ENCODE measurements at places on chromosomes 3 and 15. TPM values are rescaled to one million over a fixed set of nuclear protein-coding genes. Genes with fewer than 3 reads are reported as not detected.
A peak's percentile ranks its signal among the peaks of the same experiment; 100 is the strongest.

- DNase-seq = no peak
Measured at GRCh38 chr3:13411186-13411860, 8.8 kb downstream of the NUP210 start.

GRCh38 chr3:170418422-170419398, at the start of gene CLDN11:
TSS of gene CLDN11 (plus strand) at chr3:170418868. CDS start at chr3:170419067, 199 bp downstream.
- peak; percentile 69 for DNase-seq

DNA sequence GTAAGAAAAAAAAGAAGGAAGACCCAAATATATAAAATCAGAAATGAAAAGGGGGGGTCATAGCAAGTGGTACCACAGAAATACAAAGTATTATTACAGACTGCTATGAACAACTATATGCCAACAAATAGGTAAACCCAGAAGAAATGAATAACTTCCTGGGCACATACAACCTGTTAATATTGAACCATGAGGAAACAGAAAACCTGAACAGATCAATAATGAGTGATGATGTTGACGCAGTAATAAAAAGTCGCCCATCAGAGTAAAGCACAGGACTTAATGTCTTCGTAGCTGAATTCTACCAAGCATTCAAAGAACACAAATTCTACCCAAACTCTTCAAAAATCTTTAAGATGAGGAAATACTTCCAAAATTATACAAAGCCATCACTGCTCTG, 921.6 kb upstream of the SEMA6D start:
- DNase-seq = no peak

DNA sequence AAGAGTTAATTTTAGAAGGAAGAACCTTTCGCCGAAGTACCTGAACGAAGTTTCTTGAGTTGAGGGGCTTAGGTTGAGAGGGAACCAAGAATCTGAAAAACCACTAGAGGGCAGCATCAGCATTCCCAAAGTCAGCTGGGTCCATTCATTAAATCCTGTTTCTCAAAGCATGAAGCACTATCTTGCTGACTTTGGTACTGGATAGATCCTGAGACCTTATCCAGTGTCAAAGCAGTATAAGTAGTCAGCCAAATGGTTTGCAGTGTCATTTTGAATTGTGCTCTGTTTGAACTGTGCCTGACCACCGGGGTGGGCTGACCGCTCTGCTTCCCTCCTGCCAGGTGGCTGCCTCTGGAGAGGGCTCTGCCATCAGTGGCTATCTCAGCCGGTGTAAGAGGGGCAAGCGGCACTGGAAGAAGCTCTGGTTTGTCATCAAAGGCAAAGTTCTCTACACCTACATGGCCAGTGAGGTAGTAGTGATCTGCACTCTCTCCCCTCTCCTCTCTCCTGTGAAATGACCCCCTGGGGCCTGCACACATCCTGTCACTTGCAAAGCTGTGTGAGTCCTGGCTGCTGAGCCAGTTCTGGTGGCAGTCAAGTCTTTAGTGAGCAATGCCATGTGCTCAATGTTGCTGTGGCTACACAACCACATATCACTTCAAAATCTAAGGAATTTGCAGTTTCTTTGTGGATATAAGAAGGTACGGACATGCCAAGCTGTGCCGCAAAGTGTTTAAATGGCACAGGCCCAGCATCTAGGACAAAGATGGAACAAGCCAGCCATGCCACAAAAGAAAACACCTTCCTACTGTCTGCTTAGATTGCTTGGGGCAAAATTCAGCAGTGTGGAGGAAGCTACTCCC, 21.4 kb upstream of the NR2C2 start:
- peak; percentile 83 for DNase-seq

DNA sequence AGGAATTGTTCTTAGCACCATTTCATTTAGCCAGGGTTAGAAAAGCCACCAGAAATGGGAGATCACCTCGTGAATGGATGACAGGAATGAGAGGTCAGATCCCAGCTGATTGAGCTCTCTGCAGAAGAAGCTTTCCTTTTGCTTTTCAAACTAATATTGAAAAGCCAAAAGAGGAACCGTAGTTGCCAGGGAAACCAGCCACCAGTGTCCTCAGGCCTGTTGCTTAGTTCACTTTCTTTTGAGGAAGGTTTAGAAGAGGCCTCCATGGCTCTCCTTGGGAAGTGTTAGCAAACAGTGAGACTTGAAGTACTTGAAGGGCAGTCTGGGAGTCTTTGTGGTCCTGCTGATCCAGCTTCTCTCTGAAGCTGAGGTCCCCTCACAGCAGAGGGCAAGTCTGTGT, 7.4 kb upstream of the CCK start:
- DNase-seq = peak; percentile 21

DNA sequence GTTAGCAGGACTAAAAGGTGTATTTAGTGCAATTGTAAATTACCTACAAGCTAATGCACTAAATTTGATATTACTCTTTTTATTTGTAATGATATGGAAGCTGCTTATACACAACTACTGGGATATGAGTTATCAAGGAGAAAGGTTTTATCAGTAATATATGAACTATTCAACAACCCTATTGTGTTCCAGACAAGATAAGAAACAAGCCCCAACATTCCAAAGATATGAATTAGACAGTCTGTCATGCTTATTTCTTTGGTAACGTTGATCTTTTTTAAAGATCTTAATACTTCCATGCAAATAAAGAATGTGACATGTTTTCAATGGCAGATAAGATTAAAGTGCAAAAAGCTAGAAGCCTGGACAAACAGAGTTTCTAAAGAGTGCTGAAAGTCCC, 314.0 kb upstream of the THBS1 start:
- no peak for DNase-seq

DNA sequence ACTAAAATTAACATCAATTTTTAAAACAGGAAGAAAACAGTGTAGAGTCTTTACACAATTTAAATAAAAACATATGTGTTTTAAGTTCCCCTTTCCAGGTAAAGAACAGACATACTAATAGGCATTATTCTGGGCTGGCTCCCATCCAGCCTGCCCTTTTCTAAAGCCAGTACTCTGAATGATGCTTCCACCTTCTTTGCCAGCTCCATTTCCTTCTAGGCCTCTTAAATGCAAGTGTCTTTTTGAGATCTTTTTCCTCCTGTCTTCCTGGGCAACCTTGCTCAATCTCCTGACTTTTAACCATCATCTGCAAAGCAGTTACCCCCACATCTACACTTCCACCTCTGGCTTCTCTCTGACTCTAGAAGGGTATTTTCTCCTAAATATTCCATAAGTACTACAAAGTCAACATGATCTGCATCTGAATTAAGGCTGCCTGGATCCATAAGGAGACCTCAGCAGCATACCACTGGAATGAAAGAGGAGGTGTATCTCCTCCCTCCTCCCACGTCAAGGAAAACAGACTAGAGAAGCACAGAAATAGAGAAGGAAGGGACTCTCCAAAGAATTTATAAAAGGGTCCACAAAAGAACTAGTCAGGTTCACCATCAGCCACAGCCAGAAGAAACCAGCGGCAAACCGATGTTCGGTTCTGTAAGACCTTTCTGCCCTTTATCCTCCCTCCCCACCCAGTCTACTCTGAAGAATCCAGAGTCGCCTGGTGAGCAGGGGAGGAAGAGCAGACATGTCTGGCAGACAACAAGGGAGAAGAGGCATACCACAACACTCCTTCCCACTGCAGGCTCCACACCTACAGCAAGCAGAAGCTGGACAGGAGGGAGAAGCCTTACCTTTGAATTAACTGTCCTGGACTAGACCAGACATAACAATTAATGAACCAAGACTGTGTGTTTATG, 47.1 kb downstream of the GOLIM4 start:
- no peak for DNase-seq

DNA sequence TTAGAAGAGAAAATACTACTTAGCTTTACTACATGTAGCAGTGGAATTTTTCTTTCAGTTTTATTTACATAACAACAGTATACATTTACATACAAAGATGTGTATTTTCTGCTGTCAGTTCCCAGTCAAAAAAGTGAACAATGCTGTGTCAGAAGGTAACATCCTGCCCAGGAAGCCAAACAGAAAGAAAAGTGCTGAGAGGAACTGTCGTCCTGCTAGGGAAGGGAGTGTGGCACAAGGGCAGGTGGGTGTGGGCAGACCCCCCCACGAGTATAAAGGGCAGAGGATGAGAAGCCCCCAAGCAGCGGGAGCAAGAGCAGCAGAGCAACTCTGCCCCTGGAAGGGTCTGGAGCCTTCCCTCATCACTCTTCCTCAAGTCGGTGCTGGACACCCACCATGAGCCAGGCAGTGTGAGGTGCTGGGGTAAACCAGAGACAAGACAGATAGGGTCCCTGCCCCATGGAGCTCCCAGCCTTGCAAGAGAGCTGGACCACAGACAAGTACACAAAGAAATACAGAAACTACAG, 39.7 kb downstream of the TBC1D2B start:
- no peak for DNase-seq

GRCh38 chr3:39250116-39250747, 29.6 kb downstream of the CX3CR1 start:
- DNase-seq = peak; percentile 24

GRCh38 chr3:3066378-3066777, 43.8 kb downstream of the IL5RA start:
- DNase-seq = no peak

DNA sequence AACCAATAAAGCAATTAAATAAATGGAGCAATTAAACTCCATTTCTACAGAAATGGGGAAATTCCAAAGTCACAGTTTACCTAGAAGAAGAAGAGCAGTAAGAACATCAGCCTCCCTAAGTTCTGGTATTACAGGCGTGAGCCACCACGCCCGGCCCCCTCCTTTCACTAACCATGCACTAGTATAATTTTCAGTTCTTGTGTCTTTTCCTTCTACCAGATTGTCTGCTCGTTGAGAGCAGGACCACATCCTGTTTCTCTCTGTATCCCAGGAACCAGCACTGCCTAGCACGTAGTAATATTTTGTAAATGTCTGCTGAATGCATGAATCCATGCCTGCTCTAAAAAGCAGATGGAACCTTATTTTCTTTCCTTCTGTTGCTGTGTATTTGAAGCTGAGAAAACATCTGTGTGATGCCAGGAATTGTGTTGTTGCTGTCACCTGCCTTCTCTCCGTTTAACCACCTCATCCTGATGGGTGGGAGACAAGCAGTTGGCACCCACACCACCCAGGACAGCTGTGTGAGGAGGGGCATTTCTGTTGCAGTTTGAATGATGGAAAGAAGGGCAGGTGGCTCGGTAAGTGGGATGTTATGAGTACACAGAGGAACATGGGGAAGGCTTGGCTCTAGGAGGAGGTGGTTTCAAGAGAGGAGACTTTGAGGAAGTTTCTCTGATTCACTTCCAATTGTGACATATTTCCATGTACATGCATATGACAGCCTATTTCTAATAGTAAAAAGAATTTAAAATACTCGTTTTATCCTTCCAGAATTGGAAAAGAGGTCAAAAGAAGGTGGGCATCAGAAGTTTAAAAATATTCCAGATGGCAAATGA, 30.1 kb downstream of the PXYLP1 start:
- peak; percentile 33 for DNase-seq

DNA sequence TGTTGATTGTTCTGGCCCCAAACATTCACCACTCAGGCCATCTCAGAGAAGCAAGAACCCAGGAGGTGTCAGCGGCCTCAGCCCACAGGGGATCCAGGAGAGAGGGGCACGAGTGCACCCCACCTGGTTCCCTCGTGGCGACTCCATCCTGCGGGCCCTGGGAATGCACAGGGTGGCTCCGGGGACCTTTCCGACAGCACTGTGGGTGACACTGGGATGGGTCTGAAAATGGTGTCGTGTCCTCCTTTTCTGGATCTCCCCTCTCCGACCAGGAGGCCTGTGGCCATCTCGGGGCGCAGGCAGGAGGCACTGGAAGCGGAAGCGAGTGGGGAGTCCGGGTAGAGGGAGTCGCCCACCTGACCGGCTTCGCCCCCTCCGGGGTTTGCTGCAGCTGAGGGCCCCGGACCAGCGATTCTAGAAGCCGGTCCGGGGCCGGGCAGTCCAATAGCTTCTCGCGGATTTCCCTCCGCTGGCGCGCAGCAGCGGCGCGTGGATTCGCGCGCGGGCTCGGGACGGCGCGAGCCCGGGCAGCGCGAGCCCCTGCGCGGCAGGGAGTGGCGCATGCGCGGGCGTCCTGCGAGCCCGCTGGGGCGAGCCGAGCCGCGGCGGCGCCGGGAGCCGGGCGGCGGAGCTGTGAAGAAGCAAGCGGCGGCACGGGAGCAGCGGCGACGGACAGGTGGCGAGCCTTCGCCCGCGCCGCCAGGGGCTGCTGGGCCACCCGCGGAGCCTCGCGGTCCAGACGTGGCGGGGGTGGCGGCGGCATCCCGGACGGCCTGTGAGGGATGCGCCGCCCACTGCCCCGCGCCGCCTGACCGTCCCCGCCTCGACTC, at the start of gene DOCK3:
DOCK3 (plus strand) TSS at position 579 of the 830 bp plus-strand sequence. CDS start 337 bp downstream, outside the sequence.
- DNase-seq = peak; percentile 61

DNA sequence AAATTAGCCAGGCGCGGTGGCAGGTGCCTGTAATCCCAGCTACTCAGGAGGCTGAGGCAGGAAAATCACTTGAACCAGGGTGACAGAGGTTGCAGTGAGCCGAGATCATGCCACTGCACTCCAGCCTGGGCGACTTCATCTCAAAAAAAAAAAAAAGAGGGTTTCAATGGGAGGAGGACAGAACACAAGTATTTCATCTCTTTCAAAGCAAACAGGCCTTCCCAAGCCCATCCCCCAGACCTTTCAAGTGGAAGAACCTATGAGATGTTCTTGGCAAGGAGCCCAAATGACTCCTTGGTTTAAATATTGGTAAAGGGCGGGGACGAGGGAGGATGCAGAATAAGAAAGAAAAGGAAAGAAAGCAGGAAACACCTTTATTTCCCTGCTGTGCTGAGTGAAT, 62.2 kb upstream of the MCF2L2 start:
- DNase-seq = peak; percentile 43

- DNase-seq = no peak
Measured at GRCh38 chr3:4570840-4571621, 77.9 kb downstream of the ITPR1 start.

- peak; percentile 85 for DNase-seq
Measured at GRCh38 chr3:108477511-108478147, 32.8 kb downstream of the MYH15 start.

DNA sequence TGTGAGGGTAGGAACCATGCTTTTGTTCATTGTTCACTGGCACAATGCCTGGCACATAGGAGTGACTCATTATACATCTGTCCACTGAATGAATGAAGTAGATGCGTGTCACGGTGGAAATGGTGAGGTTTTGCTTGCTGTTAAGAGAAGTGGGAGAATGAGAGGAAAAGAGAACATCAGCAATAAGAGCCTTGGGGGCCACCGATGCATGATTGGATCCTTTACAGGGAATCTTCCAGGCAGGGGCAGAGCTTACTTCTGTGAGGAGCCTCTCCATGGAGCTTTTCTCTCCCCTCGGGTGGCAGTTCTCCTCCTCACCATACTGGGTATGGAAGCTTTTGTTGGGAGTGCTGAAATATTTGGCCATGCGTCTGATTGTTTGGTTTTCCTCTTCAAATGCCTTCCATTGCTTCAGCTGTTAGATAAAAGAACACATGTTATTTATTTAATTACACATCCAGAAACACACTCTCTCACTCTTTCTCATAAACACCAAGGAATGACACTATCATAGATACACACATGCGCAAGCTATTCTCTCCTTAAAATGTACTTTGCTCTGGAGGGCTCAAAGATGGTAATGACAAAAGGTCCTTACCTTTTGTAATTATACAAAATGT, 78.9 kb upstream of the GSK3B start:
- no peak for DNase-seq

DISP2 gene
- 28.6 TPM for polyA plus RNA-seq

ATP8B4 gene
- polyA plus RNA-seq = 5.4 TPM

EIF3J gene
- 97.2 TPM for polyA plus RNA-seq

All from spinal cord (tissue), 10 donors.